CD4-positive, alpha-beta T cell treated with Interleukin-4 for 1 hour (primary cell): ENCODE measurements at places on chromosomes 13 and 19.

DNA sequence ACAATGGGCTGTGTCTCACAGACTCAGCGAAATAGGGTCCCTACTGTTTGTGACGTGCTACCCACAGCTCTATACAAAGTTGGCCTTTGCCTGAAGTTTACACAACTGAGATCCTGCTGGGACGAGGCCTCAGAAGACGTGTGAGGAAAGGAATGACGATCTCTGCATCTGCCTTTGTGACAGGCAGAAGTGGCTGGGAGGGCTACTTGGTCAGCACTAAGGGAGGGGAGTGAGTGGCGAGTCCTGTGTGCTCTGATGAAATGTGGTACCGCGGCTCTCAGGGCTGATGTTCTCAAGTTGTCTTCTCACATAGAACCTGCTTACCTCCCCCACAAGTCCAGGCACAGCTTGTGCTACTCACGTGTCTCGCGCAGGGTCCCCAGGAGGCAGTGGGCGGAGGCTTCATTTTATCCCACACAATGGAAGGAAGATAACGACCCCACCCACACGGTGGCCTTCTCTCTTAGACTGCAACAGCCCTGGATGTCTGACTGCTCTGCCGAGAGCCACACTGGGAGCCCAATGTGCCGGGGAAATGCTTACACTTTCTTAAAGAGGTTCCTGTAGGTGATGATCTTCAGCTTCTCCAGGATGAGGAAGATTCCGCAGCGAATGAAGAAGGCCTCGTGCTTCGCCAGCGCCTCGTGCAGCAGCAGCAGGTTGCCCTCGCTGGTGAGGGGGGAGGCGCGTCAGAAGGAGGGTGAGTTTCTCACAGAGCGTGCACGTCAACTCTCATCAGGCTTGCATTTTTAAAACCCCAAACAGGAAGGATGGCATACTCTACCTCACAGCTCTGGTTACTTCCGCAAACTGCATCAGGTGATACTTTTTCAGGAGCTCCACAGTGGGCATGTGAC lies 21.2 kb downstream of the PROZ start:
- peak; percentile 41 for DNase-seq

DNA sequence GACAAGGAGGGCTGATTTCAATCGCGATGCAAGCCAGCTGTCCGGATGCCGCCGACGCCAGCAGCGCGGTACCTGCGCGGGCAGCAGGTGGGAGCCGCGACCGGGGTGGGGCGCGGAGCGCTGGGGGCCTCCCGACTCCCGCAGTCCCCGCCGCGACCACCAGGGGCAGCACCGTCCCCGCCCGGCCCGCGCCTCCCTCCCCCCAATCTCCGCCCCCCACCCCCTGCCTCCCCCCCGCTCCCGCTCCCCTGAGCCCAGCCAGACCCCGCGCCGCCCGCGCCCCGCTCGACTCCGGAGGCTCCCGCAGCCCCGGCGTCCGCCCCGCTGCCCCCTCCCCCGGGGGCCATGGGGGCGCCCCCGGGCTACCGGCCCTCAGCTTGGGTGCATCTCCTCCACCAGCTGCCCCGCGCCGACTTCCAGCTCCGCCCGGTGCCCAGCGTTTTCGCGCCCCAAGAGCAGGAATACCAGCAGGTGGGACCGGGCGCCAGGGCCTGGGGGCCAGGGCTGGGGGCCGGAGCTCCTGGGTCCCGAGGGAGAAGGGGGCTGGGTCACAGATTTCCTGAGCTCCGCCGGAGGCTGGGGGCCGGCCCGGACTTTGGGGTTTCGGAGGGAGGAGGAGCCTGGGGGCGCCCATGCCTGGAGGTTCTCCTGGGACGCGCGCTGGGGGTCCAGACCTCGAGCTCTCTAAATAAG lies at the start of gene TTYH1:
TSS of gene TTYH1 (plus strand) at position 257 of the 693 bp plus-strand sequence. CDS start at position 346, 89 bp downstream.
- DNase-seq: no peak

DNA sequence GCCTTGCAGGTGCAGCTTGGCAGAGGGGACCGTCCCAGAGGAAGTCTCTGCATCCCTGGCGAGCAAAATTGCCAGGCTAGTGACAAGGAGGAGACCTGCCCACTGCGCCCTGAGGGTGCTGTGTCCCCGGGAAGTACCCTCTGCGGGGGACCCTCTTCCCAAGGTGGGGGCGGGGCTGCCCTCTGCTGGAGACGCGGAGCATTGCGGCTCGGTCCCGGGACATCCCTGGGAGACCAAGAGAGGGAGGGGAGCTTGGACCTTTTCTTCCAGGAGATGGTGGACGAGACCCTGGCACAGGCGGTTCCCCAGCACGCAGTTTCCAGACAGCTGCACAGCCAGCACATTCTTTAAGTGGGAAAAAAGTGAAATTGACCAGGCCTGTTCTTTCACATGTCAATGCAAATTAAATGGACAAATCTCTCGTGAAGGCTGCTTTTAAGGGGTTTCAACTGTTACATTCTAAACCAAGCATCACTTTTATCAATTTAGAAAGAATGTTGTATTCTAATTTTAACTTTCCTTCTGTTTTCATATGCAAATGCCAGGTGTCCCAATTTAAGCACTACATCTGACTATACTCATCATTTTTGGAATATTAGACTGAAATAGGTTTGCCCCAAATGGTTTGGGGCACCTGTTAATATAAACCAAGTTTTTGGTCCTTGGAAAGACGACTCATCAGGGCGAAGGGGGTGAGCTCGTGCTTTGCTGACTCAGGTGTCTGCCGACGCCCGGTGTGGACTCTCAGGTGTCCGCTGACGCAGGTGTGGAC lies 60.7 kb downstream of the MCF2L start:
- DNase-seq: peak; percentile 22

- no peak for DNase-seq
Measured at GRCh38 chr19:36136964-36137686, 2.7 kb upstream of the CAPNS1 start.

GRCh38 chr19:41882568-41883462 lies at the start of gene ARHGEF1:
ARHGEF1 (plus strand) TSS chr19:41883184; CDS start chr19:41888083, 4,899 bp downstream.
- peak; percentile 53 for DNase-seq
